ENCODE measurements at places on chromosomes 4 and X.

DNA sequence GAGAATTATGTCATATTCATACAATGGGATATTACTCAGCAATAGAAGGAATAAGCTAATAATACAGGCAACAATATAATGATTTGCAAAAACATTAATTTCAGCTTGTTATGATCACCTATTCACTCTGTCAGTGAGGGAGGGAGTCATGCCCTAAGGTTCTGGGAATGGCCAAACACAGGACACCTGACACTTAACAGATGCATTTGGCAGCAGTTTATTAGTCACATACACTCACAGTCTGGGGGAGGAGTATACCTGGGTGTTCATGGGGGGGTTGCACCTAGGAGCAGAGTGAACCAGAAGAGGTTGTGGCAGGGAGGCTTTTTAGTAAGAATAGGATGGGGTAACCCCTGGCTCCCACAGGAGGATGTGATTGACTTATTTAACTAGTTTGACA is 38.3 kb downstream of the SERPINA7 start:
- DNase-seq, result no peak

- no peak for DNase-seq
These were observed 459.6 kb downstream of the AFF2 start for GRCh38 chrX:148960060-148960459.

DNA sequence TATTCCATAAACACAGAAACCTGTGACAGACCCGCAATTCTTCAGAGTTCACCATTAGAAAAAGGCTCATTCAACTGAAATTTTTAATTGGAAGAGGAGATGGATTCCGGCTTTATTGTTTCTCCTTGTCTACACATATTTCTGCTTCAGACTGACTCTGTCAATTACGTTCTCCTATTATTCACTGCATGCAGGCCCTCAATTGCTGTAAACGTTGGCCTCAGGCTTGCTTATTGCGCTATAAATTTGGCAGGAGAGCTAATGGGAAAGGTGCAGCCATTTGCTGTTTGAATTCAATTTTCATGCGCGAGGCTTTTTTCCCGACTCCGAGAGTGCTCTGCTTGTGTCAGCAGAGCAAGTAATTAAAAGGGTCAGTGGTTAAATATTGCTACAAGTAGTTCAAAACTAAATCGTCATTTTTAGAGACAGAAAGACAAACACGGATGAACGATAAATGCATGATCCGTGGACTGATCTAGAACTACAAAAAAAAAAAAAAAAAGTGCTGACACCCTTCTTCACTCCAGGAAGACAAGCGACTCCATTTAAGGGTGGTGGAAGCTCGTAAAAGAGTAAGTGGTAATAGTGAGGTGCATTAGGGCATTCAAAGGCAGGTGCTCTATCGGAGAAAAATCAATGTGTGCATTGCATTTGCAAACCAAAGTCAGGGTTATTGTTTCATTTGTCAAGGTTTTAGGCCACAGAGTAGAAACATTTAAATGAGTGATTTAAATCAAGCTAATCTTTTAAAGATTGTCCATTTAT is 841.6 kb upstream of the FRG1 start:
- no peak for DNase-seq

DNA sequence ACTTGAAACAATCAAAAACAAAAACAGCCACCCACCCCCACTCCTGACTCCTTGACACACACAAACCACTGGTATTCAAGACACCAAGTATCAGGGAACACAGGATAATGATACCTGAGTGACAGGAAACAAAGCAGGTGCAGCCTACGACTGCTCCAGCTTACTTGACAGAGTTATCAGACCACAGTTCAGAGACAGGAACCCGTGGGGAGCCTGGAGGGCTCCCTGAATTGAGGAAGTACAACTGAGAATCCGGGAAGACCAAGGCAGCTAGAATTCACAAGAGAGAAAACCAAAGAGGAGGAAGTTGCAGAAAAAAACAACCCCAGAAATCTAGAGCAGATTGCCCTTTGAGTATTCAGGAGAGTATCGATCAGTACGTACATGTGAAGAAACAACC is 20.5 kb downstream of the COMMD8 start:
- no peak for DNase-seq
